Fibroblast of skin of right quadriceps (primary cell): ENCODE measurements at places on chromosomes 7 and 10.

DNA sequence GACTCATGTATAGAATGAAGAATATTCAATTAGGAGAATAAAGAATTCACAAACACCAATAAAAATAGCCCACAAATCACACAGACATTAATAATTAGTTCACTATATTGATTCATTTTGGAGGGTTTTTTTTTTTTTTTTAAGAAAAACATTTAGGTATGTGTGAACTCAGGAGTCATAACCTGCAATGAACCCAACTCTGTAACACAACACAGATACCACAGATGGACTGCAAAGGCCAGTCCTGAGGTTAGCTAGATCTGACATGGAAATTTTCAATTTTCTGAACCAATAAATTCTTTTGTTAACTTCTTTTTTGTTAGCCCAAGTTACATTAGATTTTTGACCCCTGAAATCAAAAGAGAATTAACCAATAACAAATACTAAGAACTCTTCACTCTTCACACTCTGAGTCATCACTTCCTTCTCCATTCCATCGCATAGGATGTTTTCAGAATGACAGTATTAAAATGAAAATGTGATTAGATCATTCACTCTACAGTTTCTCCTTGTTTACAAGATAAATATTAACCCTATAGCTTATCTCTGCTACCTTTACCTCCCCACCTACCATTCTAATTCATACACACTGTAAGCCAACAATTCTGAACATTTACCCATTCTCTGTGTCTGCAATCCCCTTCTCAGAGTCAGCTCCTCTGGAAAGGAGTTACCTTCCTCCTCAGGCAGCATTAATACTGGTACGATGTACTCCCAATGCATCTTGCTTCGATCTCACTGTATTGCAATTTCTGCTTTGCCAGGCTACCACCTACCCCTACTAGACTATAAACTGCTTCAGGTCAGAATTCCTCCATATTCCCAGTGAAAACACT, 141.5 kb downstream of the LRRN3 start:
- peak; percentile 71 for DNase-seq

DNA sequence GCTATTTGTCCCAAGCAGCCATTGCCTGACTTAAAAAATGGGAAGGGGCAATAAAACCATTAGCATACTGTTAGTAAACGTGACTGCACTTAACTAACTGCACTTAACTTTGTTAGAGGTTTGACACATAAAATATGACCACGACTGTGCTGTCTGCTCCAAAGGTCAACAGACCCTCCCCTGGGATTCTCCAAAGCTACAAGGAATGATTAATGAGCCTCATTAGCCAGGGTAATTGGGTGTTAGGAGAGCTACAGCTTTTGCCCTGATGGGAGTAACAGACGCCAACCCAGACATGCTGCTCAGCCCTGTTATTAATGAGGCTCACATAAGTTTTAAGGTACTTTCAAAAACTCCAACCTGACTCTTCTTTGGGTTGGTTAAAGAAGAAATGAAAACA, 129.4 kb upstream of the PLPP4 start:
- DNase-seq: no peak

GRCh38 chr7:157132796-157133195, 5.9 kb upstream of the UBE3C start:
- no peak for DNase-seq

GRCh38 chr10:92552310-92552709, 21.6 kb downstream of the IDE start:
- no peak for DNase-seq

DNA sequence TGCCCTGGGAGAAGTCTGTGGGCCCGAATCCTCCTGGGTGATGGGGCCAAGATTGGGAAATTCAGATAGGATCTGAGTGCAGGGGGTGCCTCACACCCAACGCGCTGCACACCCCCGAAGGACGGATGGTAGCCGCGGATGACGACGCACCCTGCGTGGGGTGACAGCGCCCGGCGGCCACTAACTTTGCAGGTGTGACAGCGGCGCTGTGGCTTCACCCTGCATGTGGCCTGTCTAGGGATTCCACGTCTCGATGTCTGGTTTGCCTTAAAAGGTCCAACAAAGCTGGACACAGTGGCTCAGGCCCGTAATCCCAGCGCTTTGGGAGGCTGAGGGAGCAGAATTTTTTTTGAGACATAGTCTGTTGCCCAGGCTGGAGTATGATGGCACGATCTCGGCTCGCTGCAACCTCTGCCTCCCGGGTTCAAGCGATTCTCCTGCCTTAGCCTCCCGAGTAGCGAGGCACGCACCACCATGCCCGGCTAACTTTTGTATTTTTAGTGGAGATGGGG, 18.6 kb downstream of the ADAP1 start:
- DNase-seq: no peak

DNA sequence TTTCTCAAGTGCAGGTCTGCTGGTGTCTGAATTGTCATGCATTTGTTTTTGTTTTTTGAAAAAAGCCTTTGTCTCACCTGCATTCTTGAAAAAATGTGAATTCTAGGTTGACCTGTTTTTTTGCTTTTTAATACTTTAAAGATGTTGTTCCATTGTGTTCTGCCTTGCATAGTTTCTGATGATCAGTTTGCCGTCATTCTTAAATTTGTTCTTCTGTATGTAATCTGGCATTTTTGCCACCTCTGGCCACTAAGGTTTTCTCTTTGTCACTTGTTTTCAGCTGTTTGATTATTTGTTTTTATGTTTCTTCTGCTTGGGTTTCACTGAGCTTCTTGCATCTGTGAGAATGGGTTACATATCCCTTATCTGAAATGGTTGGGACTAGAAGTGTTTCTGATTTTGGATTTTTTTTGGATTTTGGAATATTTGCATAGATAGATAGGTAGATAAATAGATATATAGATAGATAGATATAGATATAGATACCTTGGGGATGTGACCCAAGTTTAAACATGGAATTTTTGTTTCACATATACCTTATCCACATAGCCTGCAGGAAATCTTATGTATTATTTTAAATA, 16.5 kb downstream of the MGMT start:
- no peak for DNase-seq

- DNase-seq: no peak
These were observed 342.6 kb downstream of the TCERG1L start for GRCh38 chr10:130968964-130969363.

GRCh38 chr7:76296743-76297740, 5.4 kb upstream of the HSPB1 start:
- peak; percentile 81 for DNase-seq

GRCh38 chr7:129569326-129569725, 42.2 kb upstream of the NRF1 start:
- no peak for DNase-seq

DNA sequence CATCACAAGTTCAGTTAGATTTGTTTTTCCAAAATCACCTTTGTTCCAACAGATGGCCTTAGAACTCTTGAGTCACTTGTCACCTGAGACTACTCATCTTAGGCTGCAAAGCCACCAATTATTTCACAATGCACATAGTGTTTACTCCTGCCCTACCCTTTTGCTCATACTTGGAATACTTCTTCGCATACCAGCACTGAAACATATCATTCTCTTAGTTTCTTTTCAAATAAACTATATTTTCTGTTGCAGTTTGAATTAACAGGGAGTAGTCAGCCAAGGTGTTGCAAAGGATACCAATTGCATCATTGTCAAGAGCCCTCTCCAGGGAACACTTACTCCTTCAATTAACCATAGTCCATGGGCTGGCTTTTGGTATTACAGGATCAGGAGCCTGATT, 71.0 kb downstream of the CASD1 start:
- peak; percentile 35 for DNase-seq

GRCh38 chr10:98292971-98293370, 25.0 kb upstream of the LOXL4 start:
- no peak for DNase-seq

DNA sequence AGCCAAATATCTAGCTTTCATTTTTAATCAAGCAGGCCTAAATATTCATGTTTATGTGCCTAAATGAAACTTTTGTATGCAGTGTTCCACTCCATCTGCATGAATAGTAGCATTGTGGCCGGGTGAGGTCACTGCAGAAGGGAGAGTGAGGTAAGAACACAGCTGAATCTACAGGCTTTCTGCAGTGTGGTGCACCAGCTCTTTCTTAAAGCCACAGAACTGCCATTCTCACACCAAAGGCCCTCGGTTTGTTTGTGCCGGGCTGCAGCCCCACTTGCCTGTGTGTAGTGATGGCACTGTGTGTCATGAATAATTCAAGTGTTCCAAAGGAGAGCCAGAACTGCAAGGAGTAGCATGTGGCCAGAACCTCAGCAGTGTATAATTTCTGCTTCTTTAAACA, 204.1 kb downstream of the TRIL start:
- peak; percentile 23 for DNase-seq

- no peak for DNase-seq
These were observed 7.1 kb upstream of the RBM28 start for GRCh38 chr7:128350708-128351295.

GRCh38 chr10:89798092-89798491, 96.7 kb downstream of the KIF20B start:
- DNase-seq: no peak

DNA sequence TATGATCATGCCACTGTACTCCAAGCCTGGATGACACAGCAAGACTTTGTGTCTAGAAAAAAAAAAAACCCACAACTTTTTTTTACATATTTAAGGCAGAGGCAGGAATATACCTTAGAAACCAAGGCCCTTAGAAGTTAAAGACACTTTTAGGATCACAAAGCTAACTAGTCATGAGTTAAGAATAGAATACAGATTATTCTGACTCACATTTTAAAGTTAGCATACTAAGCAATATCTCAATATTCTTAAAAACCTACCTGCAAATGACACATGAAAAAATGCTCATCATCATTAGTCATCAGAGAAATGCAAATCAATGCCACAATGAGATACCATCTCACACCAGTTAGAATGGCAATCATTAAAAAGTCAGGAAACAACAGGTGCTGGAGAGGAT, 177.7 kb downstream of the CHCHD3 start:
- no peak for DNase-seq

- DNase-seq: no peak
These were observed 81.0 kb downstream of the CELF2 start for GRCh38 chr10:11098666-11099065.

GRCh38 chr7:103533761-103534160, 87.8 kb upstream of the SLC26A5 start:
- DNase-seq: no peak

DNA sequence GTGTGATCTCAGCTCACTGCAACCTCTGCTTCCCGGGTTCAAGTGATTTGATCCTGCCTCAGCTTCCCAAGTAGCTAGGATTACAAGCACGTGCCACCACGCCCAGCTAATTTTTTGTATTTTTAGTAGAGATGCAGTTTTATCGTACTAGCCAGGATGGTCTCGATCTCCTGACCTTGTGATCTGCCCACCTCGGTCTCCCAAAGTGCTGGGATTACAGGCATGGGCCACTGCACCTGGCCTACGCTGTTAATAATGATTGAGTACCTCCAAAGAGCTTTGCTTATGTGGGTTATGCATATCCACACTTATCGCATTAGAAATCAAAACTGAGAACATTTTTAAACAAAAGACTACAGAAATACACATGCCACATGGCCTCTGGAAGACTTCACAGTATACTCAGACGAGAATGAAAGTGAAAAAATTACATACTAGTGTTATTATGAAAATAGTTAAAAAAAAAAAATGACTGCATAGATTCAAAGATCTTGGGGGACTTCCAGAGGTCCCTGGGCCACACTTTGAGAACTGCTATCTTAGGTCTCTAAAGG, 25.4 kb downstream of the RPP38 start:
- DNase-seq: no peak

DNA sequence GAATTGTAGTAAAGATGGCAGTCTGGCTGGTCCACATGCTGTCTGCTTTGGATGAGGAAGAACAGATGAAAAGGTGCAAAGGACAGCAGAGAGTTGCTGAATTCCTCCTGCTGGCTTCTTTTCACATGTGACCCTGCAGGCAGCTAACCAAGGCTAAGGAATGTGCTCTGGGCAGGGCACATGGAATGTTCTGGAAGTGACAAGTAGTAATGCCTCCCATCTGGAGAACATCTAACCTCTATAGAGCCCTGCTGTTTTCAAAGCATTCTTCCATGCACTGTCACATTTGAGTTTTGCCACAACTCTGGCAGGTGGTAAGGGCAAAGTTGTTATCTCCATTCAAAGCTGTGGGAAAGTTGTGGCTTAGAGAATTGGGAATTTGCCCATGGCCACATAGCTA, 208.8 kb downstream of the STK31 start:
- DNase-seq: no peak

- no peak for DNase-seq
These were observed 7.4 kb downstream of the PTPN12 start for GRCh38 chr7:77544518-77544917.

- DNase-seq: no peak
These were observed 150.7 kb downstream of the PCLO start for GRCh38 chr7:83011954-83012353.

GRCh38 chr10:80540981-80541750, 3.5 kb downstream of the SH2D4B start:
- no peak for DNase-seq

DNA sequence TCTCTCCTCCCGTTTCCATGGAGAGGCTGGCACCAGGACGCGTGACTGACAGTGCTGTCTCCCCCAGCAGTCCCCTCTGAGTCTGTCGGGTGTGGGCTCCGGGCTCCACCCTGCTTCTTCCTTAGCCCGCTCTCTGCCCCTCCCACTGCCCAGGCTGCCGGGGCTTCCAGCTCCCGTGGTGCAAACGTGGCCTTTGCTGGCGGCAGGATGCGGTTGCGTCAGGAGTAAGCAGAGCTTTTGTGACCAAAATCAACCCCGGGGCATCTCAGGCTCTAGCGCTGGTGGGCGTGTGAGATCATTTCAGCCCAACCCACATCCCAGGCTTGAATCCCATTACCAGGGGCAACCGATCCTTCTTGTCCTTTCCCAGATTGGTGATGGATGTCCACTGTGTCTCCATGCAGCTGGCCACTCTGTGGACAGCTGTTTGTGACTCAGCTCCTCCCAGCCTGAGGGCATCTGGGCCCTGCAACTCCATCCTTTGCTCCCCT, 28.2 kb downstream of the PTPRE start:
- no peak for DNase-seq

DNA sequence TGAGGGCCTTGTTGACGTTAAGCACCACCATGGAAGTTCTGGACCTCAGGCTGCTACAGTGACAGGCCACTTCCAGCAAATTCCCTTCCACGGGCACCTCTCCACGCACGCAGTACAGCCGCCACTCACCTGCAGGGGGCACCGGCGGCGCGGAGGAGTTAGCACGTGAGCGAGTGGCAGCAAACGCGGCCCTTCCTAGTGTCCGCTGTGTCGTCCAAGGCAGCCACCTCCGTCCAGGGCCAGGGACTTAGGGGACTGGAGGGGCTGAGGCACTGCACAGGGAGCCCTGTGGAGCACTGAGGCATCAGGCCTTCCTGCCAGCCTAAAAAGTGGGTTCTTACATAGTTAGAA, 164.4 kb downstream of the SVIL start:
- DNase-seq: no peak

DNA sequence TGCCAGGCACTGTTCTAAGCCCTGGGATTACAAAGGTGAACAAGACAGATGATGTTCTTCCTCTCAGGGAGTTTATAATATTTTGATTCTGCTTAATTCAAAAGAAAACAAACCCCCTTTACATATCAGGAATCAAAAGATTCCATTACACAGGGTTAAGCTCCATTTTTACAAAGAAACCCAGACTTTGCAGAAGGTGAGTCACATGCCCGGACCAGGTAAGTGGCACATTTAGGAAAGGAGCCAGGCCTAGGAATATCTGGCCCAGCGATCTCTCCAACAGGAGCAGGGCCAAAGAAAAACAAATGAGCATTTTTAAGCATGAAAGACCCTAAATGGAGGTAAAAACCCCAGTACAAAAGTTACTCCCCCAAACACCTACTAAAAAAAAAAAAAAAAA, 1.1 kb downstream of the STN1 start:
- no peak for DNase-seq

GRCh38 chr10:615583-616152, 73.8 kb downstream of the DIP2C start:
- DNase-seq: peak; percentile 93
